ENCODE measurements at places on chromosomes 5 and 9. TPM values are rescaled to one million over a fixed set of nuclear protein-coding genes. Genes with fewer than 3 reads are reported as not detected.
A peak's percentile ranks its signal among the peaks of the same experiment; 100 is the strongest.

DNA sequence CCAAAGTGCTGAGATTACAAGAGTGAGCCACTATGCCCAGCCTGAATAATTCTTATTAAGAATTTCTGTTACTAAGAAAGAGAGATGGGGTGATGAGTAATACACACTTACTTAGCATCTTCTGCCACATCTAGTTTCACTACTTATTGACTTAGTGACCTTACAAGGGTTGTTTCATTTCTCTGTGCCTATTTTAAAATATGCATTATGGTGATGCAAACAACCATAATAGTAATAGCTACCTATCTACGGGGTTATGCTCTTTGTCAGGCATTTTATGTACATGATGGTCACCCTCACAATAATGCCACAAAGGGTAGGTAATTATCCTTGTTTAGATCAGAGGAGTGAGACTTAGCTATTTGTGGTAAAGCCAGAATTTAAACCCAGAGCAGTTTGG is 499.0 kb upstream of the SGCD start:
- DNase-seq: no peak

Gene CDKN2A
- 592 TPM for total RNA-seq

DNA sequence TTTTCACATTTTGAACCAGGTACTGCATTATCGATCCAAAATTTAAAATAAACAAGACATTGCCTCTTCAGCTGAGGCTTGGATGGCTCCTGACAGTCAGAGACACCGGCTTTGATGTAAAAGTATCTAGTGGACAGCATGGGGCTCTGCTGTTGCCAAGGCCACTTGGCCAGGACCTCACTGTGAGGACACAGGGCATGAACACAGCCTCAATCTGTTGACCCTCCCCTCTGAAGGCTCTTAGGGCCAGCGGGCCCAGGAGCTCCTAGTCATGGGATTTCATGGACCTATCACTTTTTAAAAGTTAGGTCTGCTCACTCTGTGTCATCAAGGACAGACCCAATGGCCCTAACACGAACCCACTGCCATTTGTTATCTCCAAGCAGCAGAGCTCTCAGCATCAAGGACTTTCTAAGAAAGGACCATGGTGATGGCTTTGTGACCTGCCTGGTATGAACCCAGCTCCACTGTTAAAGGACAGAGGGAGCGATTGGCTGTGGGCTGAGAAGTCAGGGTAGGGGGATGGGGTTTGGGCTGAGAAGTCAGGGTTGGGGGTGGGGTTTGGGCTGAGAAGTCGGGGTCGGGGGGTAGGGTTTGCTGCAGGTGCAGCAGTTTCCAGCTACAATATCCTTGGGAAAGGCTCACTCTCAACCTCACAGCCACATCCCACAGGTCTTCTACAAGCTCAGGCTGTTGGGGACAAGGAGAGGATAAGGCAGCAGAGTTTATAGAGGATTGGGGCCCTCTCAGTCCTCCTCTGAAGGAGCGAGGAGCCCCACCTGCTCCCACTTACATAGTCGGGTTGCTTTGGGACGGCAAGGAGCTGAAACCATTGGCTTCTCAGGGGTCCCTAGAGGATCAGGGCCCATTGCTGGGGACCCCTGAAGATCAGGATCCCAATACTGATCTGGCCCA is 146.8 kb downstream of the BARX1 start:
- DNase-seq: no peak

- DNase-seq: peak; percentile 1
Measured at GRCh38 chr9:76255781-76256455, 138.3 kb downstream of the RFK start.

DNA sequence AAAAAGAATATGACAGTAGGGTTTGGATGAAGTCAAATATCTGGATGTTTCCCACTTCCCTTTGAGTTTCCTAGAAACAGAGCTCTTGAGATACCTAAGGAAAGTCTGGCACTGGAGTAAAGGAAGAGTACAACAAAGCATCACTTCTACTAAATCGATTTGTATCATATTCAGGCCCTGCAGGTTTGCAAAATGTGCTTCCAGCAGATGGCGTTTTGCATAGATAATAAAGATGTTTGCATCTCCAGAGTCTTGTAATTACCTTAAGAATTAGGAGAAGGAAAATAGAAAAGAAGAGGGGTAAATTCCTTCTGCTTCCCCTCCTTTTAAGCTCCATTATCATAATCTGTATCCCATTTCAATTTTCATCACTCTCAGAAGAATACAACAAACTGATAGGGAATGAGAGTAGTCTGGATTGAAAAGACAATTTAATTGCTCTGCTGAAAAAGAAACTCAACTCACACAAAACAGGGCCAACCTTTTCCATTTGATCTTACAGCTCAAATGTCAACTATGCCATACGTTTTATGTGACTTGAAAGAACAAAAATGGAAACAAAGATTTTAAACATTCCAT is 380.4 kb downstream of the PTPRD start:
- DNase-seq: no peak

DNA sequence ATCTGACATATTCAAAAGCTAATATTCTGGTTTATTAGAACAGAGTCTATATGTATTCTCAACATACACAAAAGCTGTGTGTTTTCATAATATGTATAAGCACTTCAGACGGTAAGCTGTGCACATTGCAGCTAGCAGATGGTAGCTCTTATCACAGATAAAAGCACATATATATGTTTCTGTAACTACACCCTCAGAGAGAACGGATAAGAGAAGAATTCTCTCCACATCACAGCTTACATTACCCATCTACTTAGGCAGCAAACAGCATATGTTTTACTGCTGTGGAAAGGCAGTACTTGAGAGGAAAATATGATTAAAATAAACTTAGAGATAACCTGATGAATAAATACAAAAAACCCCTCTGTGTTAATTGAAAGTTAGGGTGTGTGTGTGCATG is 450.9 kb upstream of the ZNF608 start:
- no peak for DNase-seq

GRCh38 chr9:115636596-115636995 is 517.0 kb upstream of the PAPPA start:
- no peak for DNase-seq

Gene SAPCD2
- total RNA-seq: 21.8 TPM

- no peak for DNase-seq
Measured at GRCh38 chr9:134428559-134428958, 102.3 kb downstream of the RXRA start.

DNA sequence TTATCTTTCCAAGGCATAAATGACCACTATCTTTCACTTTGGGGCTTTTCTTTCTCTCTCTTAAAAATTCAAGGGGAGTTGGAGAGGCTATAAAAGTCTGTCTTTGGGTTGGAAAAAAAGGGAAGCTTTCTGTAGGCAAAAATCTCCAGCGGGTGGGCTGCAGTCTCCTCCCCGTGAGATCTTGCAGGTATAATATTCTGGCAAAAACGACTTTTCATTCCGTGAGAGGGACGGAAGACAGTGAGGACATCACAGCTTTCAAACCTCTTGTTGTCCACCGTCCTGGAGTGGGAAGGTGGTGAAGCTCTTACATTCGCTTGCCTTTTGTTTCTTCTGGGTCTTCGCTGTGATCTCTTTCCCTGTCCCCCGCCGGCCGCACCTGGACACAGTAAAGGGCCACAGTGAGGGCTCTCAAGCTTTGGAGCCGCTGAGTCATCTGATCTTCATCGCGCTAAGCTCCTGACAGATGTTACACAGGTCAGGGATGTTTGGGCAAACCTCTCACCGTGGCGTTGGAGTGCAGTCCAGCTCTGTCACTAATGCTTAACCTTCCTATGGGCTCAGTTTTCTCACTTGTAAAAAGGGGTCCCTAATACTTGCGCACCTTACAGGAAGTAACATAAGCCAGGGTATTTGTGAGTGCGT is 61.9 kb upstream of the MEGF10 start:
- DNase-seq: no peak

Gene PCDHB9
- total RNA-seq: 0.10 TPM

- peak; percentile 58 for DNase-seq
Measured at GRCh38 chr5:16552666-16553343, 64.0 kb downstream of the RETREG1 start.

GRCh38 chr5:138243794-138244193 is 30.6 kb downstream of the GFRA3 start:
- DNase-seq: peak; percentile 59

Gene CFAP157
- total RNA-seq: not detected

- DNase-seq: no peak
Measured at GRCh38 chr5:81694726-81695125, 56.2 kb downstream of the SSBP2 start.

DNA sequence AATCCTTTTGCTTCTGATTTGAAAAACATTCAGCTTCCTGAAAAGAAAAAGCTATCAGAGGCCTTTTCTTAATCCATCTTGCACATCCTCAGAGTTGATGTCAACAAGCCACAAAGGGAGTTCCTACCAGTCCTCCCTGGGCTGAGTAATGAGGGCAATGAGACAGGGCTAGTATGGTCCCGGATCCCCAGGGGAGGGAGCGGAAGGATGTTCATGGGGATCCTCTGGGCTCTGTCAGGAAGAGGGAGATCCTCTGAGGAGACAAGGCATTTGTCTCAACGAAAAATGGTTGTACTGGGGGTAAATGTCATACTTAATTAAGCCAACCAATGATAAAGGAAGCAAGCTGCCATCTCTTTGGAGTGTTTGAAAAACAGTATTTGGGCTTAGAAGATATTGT is 195.3 kb downstream of the DTWD2 start:
- DNase-seq: no peak

Gene TAF11L8
- total RNA-seq: not detected

DNA sequence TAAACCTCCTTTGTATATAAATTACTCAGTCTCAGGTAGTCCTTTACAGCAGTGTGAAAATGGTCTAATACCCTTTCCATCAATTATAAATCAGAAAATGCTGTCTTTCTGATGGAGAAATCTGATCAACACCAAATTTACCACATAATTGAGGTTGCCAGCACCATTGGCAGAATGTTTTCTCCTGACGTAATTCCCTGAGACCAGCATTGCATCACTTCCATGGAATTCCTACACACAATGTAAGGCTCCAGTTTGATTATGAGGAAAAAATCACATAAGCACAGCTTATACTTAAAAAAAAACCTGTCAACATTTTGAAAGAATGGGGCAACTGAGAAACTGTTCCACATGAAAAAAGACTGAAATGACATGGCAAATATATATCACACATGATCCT is 618.7 kb upstream of the CDH6 start:
- no peak for DNase-seq

- DNase-seq: peak; percentile 4
Measured at GRCh38 chr5:116281309-116281708, 196.5 kb downstream of the COMMD10 start.

- peak; percentile 7 for DNase-seq
Measured at GRCh38 chr5:109917966-109918365, 228.2 kb downstream of the MAN2A1 start.

DNA sequence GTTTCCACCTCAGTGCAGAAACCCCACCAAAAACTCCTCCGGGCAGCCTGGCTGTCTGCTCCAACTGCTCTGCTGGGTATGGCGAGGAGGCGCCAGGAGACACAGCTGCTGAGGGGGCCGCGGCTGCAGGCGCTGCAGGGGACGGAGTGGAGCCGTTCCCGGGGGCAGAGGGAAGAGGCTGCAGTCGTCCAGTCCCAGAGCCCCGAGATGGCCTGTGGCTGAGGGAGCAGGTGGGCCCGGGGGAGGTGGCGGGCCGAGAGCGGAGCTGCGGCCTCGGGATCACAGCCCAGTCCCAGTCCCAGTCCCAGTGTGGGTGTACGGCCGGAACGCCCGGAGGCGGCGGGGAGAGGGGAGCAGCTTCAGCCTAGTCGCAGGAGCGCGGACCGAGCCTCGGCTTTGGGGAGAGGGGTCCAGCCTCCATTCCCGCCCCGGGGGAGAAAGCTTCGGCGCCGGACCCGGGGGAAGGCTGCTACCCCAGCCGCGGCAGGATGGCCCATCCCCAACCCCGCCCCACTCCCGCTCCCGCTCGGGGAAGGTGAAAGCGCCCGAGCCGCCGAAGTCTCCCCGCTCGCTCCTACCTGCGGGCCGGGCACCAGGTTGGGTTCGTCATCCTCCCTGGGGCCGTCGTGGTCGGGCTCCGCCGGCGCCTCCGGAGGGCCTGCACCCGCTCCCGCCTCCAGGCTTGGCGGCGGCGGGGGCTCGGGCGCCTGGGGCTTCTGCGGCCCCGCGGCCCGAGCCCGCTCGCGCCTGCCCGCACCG is 513 bp downstream of the FAM193B start:
- DNase-seq: peak; percentile 34

Gene RNF183
- not detected for total RNA-seq

DNA sequence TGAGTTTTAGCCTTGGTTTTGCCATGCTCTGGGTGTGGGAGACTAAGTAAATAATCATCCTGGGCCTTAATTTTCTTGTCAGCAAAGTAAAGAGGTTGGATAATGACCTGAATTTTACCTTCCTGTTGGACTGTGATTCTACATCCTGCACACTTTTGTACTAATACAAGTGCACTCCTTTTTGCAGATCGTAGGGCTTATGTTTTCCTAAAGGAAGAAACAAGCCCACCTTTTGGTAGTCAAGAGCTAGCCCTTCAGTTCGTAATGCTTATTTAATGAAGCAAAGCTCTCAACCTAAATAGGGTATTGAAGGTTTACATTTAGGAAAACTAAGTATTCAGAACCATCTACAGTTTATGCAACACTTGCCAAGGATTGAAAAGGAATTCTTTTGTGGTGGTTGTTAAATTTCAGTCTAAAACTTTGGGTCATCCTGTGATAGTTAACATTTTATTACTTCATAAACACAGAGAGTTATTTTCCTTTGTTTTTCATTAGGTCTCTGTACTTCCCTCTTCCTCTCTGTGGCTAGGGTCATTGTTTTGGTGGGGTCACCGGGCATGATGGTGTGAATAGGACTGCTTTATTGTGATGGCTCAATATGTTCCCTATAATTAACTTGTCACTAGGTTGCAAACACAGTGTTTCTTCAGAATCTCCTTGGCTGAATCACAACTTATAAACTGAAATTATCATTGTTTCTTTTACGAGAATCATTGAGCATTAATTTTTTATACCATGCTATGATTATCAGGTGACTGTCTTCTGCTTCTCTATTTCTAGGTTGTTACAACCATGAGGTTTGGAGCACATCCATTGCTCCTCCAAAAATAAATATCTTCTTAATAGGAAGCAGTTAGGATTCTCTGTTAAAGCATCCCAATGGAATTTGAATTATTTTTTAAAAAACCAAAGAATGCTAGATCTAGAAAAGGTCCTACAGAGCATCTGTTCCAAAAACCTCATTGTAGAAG is 28.5 kb downstream of the SPINK5 start:
- DNase-seq: no peak

Gene DOK3
- total RNA-seq: not detected

Gene FOXD4L3
- not detected for total RNA-seq

- DNase-seq: peak; percentile 6
Measured at GRCh38 chr5:90709323-90710155, 150.9 kb downstream of the ADGRV1 start.

GRCh38 chr5:3511934-3512333 is 83.7 kb upstream of the IRX1 start:
- DNase-seq: no peak

GRCh38 chr9:110183208-110184145 is 24.5 kb downstream of the C9orf152 start:
- DNase-seq: peak; percentile 63
